Activated naive CD8-positive, alpha-beta T cell treated with anti-CD3 and anti-CD28 coated beads, Interleukin-2, amount 50 U/mL, for 24 hours (primary cell): ENCODE measurements at places on chromosomes 7 and 10.

- no peak for DNase-seq
These were observed 173.7 kb downstream of the LRMDA start for GRCh38 chr10:75605096-75605495.

DNA sequence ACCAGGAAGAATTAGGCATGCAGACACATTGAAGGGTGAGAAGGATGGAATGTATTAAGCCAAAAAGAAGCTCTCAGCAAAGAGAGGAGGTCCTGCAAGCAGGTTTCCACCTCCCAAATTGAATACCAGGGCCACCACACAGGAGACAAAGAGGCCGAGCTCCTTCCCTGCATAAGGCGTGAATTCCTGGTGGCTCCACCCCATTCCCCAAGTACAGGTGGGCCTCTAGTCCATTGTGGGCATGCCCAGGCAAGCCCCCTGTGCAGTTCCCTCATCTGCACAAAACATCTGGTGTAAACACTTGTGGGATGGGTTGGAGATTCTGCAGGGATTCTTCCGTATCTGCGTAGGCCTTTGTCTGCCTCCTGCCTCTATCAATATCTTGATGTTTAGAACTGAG lies 817.5 kb downstream of the NRG3 start:
- no peak for DNase-seq

DNA sequence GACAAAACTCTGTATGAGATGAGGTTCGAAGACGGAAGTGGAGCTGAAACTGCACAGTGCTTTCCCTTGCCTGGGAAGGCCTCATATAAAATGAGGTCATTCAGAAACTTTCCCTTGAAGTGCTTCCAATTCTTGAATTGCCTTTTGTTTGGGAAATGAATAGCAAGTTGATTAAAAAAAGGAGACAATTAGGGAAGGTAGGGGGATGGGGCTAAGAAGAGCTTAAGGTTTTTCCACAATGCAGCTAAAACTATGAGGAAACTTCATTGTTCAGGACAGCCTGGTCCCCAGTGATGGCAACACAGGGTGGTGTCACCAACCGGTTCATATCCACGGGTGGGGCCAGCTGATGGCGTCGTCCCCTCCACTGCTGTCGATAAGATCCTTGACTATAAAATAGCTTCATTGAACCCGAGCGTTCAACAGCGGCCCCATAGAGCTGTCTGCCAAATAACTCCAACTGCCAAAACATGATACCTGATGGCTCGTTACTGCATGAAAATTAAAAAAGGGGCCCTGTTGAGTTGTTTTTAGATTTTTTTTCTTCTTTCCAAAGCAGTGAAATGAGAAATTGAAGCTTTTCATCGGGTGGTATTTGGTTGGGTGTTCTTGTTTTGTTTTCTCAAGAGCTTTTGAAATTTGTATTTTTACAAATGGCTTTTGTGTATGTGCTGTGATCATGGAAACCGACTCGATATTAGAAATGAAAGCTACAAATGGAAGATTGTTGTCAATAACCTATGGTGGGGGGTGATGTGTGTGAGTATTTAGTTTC lies 2.8 kb upstream of the CELF2 start:
- no peak for DNase-seq

DNA sequence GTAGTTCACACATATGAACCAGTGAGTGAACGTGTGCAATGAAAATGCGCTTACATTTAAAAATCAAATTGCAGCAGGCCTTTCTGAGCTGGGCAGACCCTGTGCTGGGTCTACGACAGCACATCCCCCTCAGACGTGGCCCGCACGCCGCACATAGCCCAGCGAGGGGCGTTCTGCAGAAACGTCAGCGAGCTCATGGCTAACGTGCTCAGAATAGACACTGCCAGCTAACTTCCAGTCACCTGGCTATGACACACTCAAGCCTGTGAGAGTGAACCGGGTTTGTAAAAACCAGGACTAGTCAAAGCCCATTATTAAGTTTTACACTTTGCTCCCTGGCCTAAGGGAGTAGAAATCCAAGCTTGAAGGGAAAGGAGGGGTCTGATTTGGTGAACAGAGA lies 108.1 kb upstream of the INSIG1 start:
- DNase-seq, result no peak

- no peak for DNase-seq
These were observed 366.2 kb downstream of the PCDH15 start for GRCh38 chr10:54434782-54435181.

- peak; percentile 84 for DNase-seq
These were observed 12.7 kb downstream of the HNRNPF start for GRCh38 chr10:43396061-43396927.

DNA sequence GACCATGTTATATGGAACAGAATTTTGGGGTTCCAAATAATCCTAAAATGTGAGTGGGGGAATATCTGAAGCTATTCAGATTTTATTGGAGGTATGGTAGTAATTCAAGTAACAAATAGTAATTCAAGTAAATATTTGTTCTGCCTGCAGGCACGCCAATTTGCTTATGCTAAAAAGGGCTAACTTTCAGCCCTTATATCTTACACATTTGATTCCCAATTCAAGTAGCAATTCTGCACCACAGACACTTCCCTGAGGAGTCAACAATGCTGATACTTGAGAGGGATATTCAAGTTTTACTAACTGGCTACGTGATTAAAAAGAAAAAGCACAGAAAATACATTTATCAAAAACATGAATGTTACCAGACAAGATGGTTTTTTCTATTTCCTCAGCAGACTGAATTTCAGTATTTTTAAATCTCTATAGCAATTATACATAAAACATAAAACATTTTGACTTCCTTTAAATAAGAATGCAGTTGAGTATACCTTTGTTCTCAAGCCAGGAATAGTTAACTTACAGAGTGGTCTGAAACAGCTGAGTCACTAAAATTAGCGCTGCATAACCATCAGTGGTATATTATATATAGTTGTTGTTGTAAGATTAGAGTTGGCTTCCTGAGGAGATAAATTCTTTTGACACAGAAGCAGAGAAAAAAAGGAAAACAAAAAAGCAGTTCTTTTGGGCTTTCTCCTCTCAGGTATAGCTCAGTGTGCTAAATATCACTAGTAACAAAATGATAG lies 33.9 kb downstream of the MTPN start:
- DNase-seq, result no peak

- no peak for DNase-seq
These were observed 303.7 kb downstream of the BAMBI start for GRCh38 chr10:28981007-28981406.

GRCh38 chr10:13168781-13169180 lies 7.4 kb downstream of the MCM10 start:
- no peak for DNase-seq

GRCh38 chr10:98365406-98366061 lies 49.4 kb downstream of the PYROXD2 start:
- DNase-seq, result no peak

- DNase-seq, result no peak
These were observed 118.1 kb downstream of the GNAT3 start for GRCh38 chr7:80393786-80394185.

DNA sequence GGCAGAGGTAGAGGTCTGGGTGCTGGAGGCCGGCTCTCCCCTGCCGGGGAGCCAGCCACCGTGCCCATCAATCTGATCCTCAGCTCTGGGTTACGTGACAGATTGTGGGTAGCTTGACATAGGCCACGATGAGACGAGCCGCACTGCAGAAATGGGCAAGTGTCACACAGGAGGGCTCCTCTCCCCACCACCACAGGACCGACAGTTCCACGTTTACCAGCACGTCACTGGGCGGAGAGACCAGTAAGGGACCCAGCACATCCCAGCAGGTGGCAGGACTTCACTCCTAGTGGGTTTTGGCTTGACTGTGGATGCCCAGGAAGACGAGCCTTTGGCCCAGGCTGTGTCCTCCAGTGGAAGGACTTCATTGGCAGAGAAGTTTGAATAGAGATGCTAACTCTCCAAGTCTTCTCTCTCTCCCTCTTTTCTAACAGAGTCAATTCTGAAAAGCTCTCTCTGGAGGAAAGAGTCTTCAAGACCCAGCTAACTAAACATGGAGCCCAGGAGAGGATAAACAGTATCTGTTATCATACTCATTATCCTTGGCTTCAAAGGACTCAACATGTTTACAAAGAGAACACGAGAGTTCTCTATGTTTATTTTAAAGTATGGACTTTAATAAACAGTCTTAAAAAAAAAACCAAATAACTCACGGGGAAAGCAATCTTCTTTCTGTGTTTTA lies 129.3 kb upstream of the JCAD start:
- DNase-seq, result no peak
